ENCODE measurements at places on chromosomes 16 and 17.

GRCh38 chr17:75396796-75397195, 8.7 kb downstream of the GRB2 start:
- DNase-seq, result no peak

DNA sequence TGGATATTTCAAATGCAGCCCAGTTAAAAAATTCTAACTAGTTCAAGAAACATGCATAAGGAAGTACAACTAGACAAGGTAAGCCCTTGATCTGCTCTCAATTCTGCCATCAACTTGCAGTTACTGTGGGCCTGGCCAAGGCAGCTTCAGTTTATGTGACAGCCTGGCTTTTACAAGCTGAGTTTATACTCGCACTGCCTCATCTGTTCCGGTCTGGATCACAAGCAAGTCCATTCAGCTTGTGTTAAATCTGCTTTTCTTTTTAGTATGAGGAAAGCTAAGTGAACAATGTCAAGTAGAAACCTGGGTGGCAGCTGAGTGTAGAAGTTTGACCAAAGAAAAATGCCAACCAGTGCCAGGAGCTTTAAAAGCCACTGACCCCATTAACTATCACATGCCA, 76.6 kb upstream of the CORO6 start:
- DNase-seq, result no peak

DNA sequence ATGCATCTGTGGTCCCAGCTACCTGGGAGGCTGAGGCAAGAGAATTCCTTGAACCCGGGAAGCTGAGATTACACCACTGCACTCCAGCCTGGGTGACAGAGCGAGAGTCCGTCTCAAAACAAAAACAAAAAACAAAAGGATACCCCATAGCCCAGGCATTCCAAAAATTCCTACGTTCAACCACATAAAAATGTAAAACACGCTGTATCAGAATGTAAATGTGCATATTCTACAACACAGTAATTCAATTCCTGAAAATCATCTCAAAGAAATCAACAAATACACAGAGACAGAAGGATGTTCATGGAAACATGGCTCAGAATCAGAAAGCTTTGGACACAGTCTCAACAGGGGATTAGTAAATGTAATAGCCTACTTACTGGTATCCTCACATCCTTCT, 33.0 kb downstream of the COG7 start:
- DNase-seq, result no peak

- DNase-seq, result peak; percentile 74
These were observed 34.6 kb downstream of the RGS9 start for GRCh38 chr17:65171752-65172151.

- DNase-seq, result no peak
These were observed 442.6 kb upstream of the PSMD7 start for GRCh38 chr16:73853968-73854367.

GRCh38 chr17:56822725-56823124, 11.0 kb downstream of the C17orf67 start:
- no peak for DNase-seq

DNA sequence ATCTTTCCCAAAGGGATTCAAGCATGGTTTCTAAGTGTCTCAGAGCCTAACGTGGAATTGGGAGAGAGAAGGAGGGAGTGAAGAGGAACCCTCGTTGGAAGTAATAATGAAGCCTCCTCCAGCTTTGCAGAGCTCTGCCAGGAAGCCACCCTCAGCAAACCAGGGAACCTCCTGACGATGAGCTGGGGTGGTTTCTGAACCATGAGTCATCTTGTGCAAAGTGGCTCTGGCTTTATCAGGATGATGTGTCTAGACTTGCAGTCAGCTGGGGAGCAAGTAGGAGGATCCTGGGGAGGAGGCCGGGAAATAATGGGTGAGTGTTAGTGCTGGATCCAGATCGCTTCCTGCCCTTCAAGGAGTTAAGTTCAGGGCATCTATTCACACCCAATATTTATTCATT, 191.7 kb upstream of the RBFOX1 start:
- DNase-seq, result no peak

DNA sequence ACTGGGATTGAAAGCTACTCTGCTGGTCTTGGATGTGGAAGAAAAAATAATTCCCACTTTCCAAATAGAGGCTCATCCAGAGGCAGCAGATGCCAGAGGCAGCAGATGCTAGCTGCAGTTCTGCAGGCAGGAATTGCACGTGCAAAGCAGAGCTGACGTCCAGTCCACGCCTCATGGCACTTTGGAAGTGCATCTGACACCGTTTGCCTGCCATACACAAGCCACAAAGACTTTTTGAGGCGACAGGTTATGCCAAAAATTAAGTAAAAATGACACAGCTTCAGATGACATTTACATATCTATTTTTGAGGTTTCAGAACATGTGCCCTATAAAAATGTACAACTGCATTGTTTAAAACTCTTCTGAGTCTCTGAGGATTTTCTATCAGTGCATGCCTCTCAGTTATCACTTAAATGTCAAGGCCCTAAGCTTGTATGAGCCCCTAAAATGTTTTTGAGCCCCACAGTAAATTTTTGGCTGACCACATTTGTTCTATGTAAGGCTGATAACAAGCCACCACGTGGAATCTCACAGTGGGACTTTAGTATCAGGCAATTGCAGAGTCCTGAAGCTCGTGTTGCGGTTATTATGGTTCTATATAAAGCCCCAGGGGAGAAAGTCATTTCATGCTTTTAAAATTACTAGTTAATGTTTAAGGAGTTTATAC, 239.2 kb downstream of the PRKCA start:
- peak; percentile 56 for DNase-seq
